Activated CD8-positive, alpha-beta T cell treated with anti-CD3 and anti-CD28 coated beads, Interleukin-2, amount 10 ng/mL, durations not matched to agents 7 days and 5 days (primary cell): ENCODE measurements at places on chromosomes 4 and X.

GRCh38 chrX:21167011-21167410, 207.2 kb upstream of the CNKSR2 start:
- DNase-seq = no peak

GRCh38 chrX:112852851-112853250, 12.2 kb upstream of the AMOT start:
- no peak for DNase-seq

- DNase-seq = no peak
Measured at GRCh38 chr4:85861064-85861765, 386.3 kb downstream of the ARHGAP24 start.

DNA sequence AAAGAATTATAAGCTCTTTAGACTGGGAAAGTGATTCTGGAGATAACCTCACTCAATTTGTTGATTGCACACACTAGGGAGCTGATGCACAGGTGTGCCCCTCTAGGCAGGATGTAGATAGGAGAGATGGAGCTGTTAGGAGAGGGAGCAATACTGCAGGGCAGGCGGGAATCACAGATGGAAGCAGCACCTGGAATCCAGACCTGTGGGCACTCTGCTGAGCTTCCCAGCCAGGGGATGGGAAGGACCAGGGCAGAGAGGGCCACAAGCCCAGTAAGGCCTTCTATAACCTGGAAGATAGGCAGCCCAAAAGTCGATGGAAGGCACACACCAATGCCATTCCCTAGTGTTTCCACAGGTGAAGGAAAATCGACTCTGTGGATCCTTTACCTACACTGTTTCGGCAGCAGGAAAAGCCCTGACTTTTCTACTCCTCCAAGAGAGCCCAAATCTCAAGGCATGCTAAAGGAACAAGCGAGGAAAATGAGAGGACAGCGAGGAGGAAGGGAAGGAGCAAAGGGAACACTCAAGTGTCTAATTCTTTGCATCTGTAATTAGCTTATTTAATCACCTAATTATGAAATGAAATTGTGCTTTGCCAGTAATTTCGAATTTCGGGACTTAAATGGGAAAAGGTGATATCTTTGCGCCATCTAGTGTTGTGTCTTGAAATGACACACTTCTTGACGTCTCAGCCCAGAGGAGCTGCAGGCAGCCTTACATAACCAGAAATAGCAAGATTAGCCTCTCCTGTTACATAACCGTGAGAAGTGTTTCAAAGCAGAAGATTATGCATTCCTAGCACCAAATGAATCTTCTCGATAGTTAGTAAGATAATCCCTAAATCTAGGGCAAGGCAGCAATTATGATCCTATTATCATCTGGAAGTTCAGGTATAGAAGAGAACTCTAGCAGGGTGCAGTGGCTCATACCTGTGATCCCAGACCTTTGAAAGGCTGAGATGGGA, 31.0 kb upstream of the TLR3 start:
- DNase-seq = peak; percentile 50

DNA sequence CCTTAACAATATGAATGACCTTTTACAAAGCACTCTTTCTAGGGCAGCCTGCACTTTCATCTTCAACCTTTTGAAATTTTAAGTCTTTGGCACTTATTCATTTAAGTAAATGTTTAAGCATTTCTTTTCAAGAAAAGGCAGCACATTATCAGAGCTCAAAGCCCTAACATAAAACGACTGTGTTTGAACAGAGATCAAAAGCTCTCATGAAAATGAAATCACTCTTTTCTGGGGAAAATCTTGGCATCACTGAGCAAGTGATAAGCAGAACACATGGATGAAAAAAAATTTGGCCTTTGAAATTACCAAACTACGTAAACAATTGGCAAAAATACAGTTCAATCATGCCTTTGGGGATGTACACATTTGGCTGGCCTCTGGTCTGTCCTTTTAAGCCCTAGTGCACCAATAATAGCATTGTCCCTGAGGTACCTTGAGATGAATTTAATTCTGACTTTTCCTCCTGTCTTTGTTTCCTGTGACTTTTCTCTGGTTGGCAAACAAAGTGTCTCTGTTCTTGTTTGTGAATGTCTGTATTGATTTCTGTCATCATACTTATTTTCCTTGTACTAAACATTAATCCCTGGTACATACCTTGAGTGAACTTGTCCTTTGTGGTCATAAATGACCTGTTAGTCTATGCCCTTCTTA, 12.9 kb upstream of the ODAM start:
- no peak for DNase-seq
